ENCODE measurements at places on chromosomes 16 and 17. TPM values are rescaled to one million over a fixed set of nuclear protein-coding genes. Genes with fewer than 3 reads are reported as not detected.
A peak's percentile ranks its signal among the peaks of the same experiment; 100 is the strongest.

DNA sequence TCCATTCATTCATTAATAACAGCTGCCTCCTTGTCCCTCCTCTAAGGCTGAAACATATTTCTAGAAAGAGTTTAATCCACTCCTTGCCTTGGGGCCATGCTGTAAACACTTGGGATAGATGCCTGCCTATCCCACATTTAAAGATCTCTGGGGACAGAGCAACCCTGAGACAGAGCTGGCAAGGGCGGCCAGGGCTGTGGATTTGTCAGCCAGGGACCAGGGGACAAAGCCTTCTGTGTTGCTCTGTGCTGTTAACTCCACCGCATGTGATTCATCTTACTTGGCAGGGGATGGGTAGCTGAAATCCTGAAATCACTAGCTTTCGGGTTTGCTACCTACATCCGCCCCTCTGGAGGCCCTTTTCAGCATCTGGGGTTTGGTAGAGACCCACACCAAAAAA, 392.9 kb downstream of the SLC39A11 start:
- DNase-seq: no peak

The CCL18 gene
- polyA plus RNA-seq: not detected

GRCh38 chr16:78704416-78704815, 605.0 kb downstream of the WWOX start:
- peak; percentile 56 for DNase-seq

The KRT28 gene
- polyA plus RNA-seq: not detected

DNA sequence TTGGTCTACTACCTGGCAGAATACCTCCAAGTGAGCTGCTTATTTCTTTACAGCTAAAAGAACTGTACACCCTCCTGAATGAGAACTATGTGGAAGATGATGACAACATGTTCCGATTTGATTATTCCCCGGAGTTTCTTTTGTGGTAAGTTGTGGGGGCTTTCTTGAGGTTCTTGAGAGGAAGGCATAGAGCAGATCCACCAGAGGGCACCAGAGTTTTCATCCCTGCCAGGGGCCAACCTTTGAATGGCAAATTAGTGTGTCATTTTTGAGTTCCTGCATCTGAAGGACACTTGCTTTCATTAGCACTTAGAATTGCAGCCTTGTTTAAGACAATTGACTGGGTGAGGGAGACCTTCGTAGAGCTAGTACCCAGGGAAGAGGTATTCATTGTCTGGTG, 35.0 kb downstream of the NMT1 start:
- DNase-seq: no peak

GRCh38 chr16:72362973-72363372, 191.0 kb upstream of the PMFBP1 start:
- DNase-seq: no peak

The DNASE1L2 gene
- polyA plus RNA-seq: 1.1 TPM

The NACA2 gene
- polyA plus RNA-seq: 0.64 TPM

DNA sequence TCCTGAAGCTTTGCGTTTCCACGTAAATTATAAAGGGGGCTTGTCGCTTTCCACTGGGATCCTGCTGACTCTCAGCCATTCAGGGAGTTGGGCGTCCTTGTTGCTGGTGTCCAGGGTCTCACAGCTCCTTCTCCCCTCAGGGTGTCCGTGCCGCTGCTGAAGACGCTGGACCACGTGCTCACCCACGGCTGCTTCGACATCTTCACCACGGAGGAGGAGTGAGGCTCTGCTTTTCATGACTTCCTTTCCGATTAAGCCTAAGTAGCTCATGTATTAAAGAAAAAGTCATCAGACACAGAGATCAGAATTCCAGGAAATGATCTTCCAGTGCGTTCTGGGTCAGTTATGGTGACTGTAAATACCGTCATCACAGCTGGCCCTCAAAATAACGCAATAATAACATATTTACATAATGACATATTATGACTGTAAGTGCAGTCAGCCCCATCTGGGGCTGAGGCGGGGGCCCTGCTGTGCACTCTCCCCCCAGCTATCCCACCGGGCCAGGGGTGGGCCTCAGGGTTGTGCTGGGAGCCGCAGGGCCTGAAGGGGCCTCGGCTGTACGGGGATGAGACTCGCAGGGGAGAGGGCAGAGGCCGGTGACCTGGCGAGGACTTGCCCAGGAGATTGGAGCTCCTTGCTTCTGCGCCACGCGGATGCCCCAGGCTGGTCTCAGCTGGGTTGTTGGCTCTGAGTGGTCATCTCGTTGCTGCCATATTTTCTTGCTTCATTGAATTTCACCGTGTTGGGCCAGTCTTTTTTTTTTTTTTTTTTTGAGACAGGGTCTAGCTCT, 92.9 kb upstream of the ZNF750 start:
- no peak for DNase-seq

Measured in muscle of back (tissue), 13 donors.